GM04503 (cell line): ENCODE measurements at places on chromosomes 4 and X.

GRCh38 chr4:2166253-2166652 lies 75.7 kb downstream of the HAUS3 start:
- DNase-seq, result no peak

DNA sequence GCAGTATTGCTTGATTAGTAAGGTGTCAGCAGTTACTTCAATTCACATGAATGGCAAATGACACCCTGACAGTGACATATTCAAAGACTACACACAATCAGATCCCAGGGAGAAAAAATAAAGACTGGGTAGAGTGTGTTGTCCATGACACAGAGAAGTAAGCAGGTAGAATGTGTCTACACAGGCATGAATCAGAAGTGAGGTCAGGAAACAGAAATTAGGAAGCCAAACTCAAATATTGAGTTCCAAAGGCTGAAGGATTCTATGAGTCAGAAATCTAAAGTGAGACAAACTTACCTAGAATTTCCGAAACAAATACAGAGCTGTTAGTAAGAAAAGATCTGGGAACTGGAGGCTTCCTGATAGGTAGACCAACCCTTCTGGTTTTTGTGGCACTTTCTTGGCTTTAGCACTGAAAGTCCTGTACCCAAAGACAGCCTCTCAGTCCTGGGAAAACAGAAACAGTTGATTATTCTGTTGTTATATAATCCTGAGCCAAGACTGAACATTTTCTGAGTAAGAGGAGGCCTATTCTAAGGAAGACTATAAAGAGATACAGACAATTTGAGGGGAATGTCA lies 24.3 kb upstream of the GLRA2 start:
- DNase-seq, result no peak

DNA sequence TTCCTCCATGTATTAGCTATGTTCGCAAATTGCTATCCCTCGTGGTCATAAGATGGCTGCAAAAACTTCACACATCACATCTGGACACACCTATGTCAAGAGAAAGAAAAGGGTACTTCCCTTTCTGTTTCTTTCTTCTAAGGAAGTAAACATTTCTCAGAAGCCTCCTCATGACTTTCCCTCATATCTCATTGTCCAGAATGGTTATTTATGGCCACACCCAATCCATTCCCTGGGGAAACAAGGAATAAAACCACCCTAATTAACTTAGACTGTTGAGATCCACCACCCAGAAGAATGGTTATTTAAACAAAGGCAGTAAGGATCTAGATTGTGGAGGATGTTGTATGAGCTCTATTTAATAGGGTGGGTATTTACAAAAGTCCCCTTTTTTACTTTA lies 160.8 kb upstream of the LNX1 start:
- DNase-seq, result no peak

DNA sequence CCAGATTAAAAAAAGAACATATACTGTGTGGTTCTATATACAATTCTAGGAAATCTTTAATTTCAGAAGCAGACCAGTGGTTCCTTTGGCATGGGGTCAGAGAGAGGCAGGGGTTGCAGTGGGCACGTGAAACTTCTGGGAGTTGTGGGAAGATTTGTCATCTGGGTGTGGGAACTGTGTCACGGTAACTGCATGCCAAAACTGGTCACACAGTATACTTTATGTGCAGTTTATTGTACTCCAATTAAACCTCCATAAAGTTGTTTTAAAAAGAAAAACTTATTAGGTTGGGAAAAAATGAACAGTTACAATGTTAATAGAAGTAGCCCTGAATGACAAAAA lies 26.7 kb upstream of the STS start:
- no peak for DNase-seq

DNA sequence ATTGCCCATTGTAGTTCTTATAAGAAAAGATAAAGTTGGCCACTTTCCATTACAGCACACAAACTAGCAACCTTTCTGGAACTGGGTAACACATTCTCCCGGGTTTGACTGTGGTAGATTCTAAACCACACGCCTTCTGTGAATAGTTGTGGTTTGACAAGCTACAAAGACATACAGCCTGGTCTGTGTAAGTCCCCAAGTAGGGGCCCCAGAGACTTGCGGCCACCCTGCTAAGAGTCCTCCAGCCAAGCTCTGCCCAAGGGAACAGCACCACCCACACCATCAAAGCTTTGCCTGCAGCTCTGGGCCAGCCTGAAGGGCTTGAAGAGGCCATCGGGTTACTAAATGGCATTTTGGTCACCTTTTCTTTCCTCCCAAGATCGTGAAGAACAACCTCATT lies 203.4 kb downstream of the MAML3 start:
- DNase-seq, result peak; percentile 20

DNA sequence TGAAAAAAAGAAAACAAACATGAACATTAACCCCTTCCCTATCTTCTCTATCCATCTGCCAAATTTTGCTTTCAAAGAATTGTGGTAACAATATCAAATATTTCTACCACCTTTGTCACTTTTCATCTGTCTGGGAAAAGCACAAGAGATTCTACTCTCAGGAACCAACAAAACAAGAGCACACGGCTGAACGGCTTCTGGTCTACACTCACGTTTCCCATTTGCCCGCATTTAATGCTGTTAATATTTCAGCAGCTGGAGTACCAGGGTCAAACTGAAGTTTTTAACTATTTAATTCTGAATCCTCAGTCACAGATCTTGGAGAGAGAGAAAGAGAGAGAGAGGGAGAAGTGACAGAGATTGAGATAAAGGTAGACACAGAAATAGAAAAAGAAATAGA lies 91.4 kb downstream of the UNC5C start:
- no peak for DNase-seq

DNA sequence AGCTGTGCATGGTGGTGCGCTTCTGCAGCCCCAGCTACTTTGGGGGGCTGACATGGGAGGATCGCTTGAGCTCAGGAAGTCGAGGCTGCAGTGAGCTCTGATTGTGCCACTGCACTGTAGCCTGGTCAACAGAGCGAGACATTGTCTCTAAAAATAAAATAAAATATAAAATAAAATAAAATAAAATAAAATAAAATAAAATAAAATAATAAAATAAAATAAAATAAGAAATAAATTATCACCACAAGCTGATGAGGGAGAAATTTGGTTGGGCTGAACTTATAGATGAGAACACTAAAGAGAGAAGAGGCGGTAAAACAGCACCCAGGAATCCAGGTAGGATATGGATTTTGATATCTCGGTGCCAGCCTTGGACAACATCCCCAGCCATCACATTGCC lies 933.7 kb downstream of the NLGN4X start:
- no peak for DNase-seq

- peak; percentile 32 for DNase-seq
Observed at GRCh38 chr4:76809594-76810305, 88.2 kb downstream of the SOWAHB start.

DNA sequence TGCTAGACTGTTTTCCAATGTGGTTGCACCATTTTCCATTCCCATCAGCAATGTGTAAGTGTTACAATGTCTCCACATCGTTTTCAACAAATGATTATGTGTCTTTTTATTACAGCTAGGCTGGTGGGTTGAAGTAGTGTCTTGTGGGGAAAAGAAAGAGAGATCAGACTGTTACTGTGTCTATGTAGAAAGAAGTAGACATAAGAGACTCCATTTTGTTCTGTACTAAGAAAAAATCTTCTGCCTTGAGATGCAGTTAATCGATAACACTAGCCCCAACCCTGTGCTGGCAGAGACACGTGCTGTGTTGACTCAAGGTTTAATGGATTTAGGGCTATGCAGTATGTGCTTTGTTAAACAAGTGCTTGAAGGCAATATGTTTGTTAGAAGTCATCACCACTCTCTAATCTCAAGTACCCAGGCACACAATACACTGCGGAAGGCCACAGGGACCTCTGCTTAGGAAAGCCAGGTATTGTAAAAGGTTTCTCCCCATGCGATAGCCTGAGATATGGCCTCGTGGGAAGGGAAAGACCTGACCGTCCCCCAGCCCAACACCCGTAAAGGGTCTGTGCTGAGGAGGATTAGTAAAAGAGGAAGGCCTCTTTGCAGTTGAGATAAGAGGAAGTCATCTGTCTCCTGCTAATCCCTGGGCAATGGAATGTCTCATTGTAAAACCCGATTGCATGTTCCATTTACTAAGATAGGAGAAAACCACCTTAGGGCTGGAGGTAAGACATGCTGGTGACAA lies 23.0 kb upstream of the UGT2B15 start:
- DNase-seq, result no peak

- no peak for DNase-seq
Observed at GRCh38 chr4:59647011-59647410, 1553.1 kb upstream of the ADGRL3 start.

GRCh38 chrX:38768079-38768478 lies 33.2 kb upstream of the MID1IP1 start:
- DNase-seq, result peak; percentile 0

- DNase-seq, result no peak
Observed at GRCh38 chr4:146359771-146360170, 145.4 kb downstream of the REELD1 start.

DNA sequence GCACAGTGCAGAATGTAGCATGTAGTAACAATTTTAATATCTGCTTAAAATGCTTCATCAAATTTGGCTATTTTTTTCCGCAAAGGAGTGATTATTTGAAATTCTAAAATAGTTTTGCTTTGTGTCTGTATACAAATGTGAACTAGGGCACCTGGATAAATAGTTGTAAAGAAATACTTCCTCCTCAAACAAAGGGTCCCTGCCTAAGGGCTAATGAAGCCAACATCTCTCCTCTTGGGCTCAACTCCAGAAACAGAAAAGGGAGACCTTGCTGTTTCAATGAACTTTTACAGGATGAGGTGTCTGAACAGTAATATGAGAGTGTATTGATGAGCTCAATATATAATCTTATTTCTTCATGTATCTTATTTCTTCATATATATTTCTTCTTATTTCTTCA lies 30.8 kb upstream of the SCOC start:
- no peak for DNase-seq

- DNase-seq, result no peak
Observed at GRCh38 chr4:26892480-26893150, 32.0 kb downstream of the STIM2 start.

- no peak for DNase-seq
Observed at GRCh38 chr4:139987502-139987850, 166.5 kb downstream of the MAML3 start.

GRCh38 chrX:153922932-153923857 lies 2.9 kb downstream of the ARHGAP4 start:
- DNase-seq, result no peak

DNA sequence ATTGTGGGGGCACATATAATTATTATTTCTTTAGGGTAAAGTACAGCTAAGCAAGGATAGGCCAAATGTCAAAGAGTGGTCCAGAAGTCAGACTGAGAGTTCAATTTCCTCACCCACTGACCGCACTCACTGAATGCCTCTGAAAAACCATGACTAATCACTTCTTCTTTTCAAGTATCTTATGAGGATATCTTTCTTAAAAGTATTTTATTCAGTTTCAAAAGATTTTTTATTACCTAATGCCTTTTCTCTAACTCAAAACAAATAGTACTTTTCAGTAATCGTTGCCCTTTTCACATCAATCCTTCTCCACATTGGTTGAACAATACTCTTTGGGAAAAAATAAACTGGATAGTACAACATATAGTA lies 61.7 kb upstream of the CAMK2D start:
- DNase-seq, result no peak

GRCh38 chr4:94804650-94805049 lies 46.9 kb downstream of the BMPR1B start:
- DNase-seq, result no peak

DNA sequence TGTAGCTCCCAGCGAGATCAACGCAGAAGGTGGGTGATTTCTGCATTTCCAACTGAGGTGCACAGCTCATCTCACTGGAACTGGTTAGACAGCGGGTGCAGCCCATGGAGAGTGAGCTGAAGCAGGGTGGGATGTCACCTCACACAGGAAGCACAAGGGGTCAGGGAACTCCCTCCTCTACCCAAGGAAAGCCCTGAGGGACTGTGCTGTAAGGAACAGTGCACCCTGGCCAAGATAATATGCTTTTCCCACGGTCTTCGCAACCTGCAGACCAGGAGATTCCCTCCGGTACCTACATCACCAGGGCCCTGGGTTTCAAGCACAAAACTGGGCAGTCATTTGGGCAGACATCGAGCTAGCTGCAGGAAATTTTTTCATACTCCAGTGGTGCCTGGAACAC lies 216.4 kb upstream of the TET2 start:
- no peak for DNase-seq

DNA sequence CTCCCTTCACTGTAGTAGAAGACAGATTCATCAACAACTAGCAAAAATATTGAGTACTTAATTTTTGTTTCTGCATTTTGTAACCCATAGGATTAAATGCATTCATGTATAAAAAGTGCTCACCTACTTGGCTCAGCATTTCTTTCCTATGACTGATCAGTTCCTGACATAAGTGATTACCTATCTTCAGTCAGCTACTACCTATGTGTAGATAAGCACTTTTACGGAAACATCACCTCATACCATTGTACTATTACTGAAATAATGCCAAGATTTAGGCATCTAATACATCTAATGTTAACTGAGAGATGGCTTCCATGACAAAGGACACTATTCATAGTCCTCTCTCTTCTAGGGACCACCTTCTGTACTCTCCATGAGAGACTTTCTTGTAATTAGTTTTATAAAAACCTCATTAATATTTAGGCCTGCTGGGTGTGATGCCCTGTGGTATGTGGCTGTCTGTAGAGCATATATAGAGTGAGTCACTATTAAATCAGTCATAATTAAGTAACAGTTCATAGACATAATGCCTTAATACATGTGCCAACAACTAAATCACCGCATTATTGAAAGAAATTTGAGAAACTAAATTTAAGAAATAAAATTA lies 147.0 kb downstream of the PDGFC start:
- no peak for DNase-seq

DNA sequence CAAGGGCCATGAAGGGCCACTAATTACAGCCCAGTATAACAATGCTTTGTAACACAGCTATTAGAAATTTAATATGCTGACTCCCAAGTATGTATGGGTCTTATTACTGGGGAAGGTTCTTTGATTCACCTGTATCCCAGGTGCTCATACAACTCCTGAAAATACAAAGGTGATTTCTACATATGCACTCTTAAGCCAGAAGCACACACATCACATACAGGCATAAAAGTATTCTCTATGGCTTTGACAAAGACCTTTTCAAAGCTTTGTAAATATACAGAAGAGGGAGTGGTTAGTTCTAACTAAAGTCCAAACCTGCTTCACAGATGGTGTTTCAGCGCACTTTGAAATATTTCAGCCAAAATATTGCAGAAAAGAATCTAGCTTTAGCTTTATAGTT lies 191.5 kb downstream of the SNCA start:
- DNase-seq, result no peak

DNA sequence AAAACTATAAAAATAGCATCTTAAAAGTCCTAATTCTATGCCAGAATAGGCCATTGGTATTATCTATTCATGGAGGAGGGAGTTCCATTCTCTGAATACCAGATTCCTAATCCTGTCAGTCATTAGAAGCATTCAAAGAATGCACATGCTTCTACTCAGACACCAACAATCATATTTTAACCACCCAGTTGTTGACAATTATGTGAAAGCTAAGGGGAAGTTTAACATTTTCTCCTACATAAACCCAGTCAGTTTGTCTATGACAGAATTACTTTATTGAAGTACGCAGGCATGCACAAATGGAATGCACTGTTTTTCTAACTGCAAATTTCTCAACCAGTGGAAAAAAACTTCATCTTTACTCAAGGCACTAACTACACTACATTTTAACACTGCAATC lies 69.6 kb upstream of the MTNR1A start:
- peak; percentile 95 for DNase-seq

- DNase-seq, result no peak
Observed at GRCh38 chrX:121504153-121504552, 456.7 kb downstream of the GLUD2 start.
